Occipital lobe (tissue), 3 donors: ENCODE measurements at places on chromosomes 12 and 14. TPM values are rescaled to one million over a fixed set of nuclear protein-coding genes. Genes with fewer than 3 reads are reported as not detected.

Gene CLEC4E
- total RNA-seq: not detected

Gene BRI3BP
- 21.4 TPM for total RNA-seq

Gene LALBA
- 0.47 TPM for total RNA-seq

Gene TNFAIP2
- 18.2 TPM for total RNA-seq

Gene CACNA1C
- 21.4 TPM for total RNA-seq
